ENCODE measurements at places on chromosomes 11 and 22. TPM values are rescaled to one million over a fixed set of nuclear protein-coding genes. Genes with fewer than 3 reads are reported as not detected.

C22orf42 gene
- not detected for total RNA-seq

- DNase-seq: no peak
Measured at GRCh38 chr11:76542436-76542835, 97.6 kb downstream of the EMSY start.

OR51B6 gene
- total RNA-seq: not detected

DNA sequence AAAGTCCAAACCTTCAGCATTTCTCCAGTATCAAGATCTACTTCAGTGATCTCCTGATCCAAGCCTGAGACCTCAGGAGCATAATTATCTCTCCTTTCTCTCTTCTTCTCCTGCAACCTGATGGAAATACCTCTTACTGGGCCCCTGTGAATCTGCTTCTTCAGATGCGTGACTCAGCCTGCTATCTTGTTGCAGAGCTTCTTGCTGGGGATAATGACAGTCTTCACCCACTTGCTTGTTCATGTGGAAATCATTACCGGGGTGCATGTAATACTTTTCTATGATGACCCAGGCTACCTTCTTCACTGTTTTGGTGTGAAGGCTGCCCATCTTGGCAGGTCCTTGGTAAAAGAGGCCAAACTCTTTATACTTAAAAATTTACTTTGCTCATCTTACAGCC, 140.0 kb upstream of the POU2AF2 start:
- DNase-seq: no peak

- peak; percentile 14 for DNase-seq
Measured at GRCh38 chr11:59053387-59053786, 32.7 kb upstream of the GLYATL1B start.

DNA sequence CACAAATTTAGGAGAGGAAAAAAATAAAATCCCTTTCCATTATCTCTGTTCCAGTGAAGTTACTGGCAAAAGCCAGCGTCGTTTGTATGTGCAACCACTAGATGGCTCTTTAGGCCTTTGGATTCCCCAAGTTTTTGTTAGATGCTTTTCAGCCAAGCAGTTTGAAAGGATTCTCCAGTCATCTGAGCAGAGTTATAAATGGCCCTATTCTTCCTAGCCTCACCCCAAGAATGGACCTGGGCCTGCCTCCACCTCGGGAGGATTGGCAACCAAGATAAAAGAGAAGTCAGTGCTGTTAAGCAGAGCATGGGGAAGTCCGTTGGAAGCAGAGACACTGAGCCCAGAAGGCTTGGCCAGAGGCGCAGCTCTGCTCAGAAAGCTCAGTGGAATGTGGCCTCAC, 15.4 kb downstream of the FAM181B start:
- DNase-seq: no peak

GRCh38 chr11:112352907-112353306, 92.2 kb upstream of the PLET1 start:
- DNase-seq: no peak

PATE2 gene
- total RNA-seq: 0.93 TPM

DNA sequence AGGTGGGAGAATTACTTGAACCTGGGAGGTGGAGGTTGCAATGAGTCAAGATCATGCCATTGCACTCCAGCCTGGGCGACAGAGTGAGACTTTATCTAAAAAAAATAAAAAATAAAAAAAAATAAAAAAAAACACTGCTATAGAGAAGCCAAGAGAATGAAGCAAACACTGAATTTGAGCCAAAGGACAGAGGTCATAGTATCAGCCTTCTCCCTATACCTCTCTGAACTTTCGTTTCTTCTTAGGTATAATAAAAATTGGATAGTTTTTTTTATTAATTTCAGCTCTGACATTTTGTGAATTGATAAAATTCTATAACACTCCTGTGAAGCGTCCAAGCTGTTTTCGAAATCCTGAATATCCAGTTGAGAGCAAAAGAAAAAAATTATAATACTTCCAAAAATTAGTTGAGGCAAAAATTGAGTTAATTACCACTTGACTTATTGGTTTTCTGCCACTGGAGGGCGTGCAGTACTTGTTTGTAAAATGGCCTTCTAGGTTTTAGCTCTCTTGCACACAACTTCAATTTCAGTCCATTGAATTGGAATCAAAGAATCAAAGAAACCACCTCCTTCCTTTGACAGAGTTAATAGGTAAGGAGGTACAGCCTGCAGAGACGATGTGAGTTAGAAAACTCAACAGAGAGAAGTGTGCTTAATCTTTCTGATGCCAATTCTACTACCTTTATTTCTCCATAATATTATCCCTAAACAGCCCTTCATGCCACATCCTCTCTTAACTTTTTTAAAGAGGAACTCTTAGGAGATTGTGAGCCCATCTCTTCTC, 143.2 kb downstream of the BBOX1 start:
- DNase-seq: peak; percentile 60

DNA sequence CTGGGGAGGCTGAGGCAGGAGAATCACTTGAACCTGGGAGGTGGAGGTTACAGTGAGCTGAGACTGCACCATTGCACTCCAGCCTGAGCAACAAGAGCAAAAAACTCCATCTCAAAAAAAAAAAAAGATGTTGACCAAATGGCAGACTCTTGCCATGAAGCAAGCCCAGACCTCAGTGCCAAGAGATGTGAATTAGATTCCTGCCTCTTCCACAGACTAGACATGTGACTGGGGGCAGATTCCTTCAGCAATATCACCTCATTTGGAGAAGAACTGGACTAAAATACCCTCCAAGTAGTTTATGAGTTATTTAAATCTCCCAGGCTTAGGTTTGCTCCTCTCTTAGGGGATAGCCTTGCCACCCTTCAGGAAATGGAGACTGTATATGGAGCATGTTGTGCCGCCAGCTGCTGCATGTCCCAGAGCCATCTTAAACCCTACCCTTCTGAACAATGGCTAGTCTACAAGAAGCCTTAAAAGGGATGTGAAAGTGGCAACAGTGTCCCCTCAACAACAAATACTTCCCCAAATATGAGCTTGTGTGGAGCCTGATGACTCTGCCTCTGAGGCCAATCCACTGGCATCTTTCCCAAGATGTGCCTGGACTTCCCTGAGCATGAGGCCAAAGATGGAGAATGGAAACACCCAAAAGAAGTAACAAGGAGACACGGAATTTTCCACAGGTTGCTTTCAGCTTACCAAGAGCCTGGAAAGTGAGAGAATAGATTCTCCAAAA, 763 bp upstream of the MS4A7 start:
- DNase-seq: no peak

P2RY2 gene
- total RNA-seq: 1.4 TPM

- DNase-seq: no peak
Measured at GRCh38 chr22:22761606-22761962, 117.2 kb downstream of the GGTLC2 start.

DNA sequence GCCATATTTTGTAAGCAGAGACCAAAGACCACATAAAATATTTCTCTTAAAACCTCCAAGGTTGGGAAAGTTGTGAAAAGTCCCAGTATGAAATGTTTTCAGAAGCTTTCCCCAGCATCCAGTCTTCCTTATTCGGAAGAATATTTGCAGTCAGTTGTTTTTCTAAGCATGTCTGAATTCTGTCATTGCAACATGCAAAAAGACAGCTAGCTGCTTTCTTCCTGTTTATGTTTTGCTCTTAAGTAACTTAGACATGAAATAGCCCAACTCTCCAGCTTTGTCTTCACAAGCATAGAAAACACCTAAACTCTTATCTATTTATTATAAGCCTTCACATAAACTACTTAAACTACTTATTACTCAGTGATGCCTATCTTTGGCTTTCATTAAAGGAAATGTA, 57.9 kb upstream of the MMP13 start:
- no peak for DNase-seq

DNA sequence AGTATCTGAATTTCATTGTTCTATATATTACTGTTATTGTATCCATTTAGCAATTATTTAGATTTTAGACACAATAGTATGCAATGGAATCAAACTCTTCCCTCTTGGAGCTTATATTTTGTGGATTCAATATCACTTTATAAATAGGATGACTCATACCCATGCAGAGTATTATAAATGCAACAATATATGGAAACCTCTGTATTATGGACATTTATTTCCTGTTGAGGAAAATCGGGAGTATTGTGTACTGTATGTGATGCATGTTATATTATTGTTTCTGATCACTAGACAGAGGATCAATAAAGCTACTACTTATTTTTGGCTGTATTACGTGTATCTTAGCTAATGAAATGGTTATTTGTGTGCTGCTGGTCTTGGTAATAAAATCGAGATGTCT, 770 bp downstream of the METTL15 start:
- no peak for DNase-seq

GRCh38 chr11:83292709-83293456, 6.7 kb upstream of the CCDC90B start:
- DNase-seq: no peak

DNA sequence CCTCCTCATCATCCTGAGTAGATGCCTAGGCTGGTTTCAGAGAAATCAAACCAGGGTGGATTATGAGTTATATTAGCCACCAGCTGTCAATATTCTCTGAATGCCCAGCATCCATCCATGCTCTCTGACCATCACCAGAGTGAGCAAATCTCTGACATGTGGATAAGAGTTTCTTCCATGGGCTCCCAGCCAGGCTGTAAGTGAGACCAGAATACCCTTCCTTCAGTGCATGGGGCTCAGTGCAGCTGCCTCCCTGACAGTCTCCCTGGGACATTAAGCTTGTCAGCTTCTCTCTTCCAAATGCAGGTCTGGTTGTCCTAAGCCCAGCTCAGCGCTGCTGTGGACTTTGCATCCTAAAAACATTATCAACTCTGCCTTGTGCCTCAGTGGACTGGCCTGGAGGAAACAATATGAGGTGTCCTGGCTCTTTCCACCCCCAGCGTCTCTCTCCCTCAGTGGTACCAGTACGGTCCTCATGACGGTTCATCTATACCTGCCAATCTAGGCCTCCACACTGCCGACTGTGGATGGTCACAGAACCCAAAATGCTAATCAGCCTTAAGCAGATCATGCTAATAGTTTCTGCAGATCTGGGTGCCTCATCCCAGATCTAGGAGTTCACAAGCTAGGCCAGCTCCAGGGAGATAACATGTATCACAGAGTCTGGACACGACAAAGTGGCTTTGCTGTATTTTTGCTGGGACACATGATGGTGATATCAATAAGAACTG, 41.6 kb upstream of the PRAME start:
- no peak for DNase-seq

- no peak for DNase-seq
Measured at GRCh38 chr11:16969010-16969999, 44.9 kb downstream of the PLEKHA7 start.

- DNase-seq: no peak
Measured at GRCh38 chr11:28819741-28820140, 711.6 kb downstream of the METTL15 start.

ACR gene
- 0.76 TPM for total RNA-seq

- DNase-seq: peak; percentile 80
Measured at GRCh38 chr11:86244522-86245368, at the start of gene EED. EED (plus strand) TSS chr11:86244753; CDS start chr11:86245230, 477 bp downstream.

GRCh38 chr11:62898027-62898426, 17.3 kb downstream of the SLC3A2 start:
- no peak for DNase-seq

DNA sequence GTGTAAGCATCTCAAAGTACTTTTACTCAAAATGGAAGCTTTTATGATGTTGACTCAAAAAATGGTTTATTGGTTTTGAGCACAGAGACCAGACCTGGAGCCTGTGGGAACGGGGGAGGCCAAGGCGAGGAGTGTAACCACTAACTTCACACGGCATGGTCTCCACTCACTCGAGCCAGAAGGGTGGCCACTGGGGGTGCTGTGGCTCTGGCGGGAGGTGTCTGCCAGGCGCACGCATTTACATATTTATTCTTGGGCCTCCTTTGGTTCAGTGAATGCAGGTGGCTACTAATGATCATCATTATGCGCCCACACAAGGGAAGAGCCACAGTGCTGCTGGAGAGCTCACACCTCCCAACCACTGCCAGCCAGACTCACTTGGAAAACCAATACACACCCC, 64.6 kb downstream of the FLRT1 start:
- no peak for DNase-seq

GAS2 gene
- 0.88 TPM for total RNA-seq

- DNase-seq: no peak
Measured at GRCh38 chr11:68302670-68303069, 9.7 kb upstream of the LRP5 start.

DNA sequence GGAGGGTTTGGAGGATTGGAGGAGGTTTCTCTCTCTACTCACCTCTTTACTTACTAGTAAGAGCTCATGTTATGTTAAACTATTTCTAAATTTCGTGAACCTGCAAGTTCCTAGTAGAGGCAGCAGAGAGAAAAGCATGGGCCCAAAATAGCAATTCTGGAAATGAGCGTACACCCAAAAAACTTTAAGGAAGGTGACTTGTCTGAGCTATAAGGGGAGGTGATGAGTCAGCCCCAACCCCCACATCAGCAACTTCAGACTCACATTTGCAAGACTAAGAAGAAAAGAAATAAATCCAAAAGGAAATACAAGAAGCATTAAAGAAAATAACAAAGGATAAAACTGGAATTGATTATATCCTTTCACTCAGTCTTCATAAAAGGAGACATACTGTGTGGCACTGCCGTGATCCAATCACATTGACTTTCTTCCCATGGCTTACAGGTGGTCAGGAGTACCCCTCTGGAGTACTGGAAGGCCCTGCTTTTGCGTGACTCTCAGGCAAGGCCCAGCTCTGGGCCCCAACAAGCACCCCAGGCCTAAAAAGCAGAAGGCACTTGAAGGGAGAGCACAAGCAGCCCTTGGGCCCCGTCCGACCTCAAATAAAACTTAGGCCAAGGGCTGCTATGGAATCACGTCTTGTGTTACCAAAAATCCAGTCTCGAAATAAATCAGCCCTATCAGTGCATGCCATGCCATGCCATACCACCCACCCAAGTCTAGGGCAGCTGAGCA, 14.3 kb downstream of the PACSIN2 start:
- DNase-seq: no peak

DNA sequence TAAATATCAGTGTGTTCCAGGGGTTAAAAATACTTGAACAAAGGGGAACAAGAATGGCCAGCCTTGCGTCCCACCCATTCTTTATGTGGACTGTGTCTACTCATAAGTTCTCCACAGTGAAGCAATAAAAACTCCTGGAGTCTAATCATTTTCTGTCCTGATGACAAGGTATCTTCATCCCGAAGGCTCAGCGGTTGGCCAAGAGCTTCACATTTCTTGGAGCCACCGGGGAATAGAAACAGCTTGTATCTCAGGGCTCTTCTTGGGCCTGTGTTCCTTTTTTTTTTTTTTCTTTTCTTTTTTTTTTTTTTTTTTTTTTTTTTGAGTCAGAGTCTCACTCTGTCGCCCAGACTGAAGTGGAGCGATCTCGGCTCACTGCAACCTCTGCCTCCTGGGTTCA, 36.8 kb upstream of the ADORA2A start:
- no peak for DNase-seq

GRCh38 chr22:43431808-43432554, 20.2 kb downstream of the MPPED1 start:
- DNase-seq: no peak

GRCh38 chr11:83280256-83280655, 5.9 kb downstream of the CCDC90B start:
- no peak for DNase-seq

- DNase-seq: no peak
Measured at GRCh38 chr11:29024386-29024785, 916.2 kb downstream of the METTL15 start.

DNA sequence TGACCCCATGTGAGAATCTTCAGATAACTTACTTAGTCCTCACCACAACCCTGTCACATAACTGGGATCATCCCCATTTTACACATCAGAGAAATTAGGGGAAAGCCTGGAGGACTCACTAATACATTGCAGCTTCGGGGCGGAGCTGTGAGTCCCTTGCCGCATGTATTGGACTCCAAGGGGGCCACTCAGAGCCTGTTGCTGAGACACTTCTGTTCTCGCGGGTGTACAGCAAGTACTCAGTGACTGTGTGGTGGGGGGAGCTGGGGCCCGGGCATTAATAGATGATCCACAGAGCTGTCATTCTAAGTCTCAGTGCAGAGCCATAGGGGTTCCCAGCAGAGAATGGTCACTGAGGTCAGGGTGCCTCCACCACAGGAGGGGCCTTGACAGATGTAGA, 13.5 kb downstream of the OAF start:
- no peak for DNase-seq

CCDC15 gene
- 2.5 TPM for total RNA-seq
